LHCN-M2 (cell line): ENCODE measurements at places on chromosomes 16 and 17. TPM values are rescaled to one million over a fixed set of nuclear protein-coding genes. Genes with fewer than 3 reads are reported as not detected.

- DNase-seq, result no peak
Measured at GRCh38 chr17:73941919-73942530, 261.5 kb upstream of the RPL38 start.

DNA sequence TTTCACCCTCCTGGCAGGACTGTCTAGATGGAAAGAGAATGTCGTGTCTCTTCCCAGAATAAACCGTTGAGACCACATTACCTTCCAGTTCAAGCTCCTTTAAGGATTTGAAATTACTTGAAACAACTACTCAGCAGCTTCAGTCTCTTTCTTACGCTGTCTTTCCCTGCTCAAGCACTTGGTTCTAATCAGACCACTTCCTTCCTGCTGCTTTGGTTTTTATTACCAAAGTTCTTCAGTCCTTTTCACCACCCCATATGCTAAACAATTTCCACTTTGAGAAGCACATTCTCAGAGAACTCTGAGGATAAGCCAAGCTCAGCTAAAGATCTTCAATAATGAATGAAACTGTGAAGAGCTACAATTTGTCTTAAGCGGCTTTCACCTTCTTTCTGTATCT, 105.4 kb downstream of the STX8 start:
- DNase-seq, result no peak

GRCh38 chr17:80319262-80319998, 58.8 kb downstream of the RNF213 start:
- no peak for DNase-seq

GRCh38 chr17:64328036-64328858, 62.4 kb downstream of the PECAM1 start:
- no peak for DNase-seq

The CSH2 gene
- not detected in 2 replicates for total RNA-seq
